Activated T-helper 9 cell treated with anti-CD3 and anti-CD28 coated beads, Interleukin-2, amount 50 U/mL, for 16 hours (primary cell): ENCODE measurements at places on chromosomes 3 and 15.

GRCh38 chr3:9339761-9340471, 22.9 kb upstream of the THUMPD3 start:
- no peak for DNase-seq

DNA sequence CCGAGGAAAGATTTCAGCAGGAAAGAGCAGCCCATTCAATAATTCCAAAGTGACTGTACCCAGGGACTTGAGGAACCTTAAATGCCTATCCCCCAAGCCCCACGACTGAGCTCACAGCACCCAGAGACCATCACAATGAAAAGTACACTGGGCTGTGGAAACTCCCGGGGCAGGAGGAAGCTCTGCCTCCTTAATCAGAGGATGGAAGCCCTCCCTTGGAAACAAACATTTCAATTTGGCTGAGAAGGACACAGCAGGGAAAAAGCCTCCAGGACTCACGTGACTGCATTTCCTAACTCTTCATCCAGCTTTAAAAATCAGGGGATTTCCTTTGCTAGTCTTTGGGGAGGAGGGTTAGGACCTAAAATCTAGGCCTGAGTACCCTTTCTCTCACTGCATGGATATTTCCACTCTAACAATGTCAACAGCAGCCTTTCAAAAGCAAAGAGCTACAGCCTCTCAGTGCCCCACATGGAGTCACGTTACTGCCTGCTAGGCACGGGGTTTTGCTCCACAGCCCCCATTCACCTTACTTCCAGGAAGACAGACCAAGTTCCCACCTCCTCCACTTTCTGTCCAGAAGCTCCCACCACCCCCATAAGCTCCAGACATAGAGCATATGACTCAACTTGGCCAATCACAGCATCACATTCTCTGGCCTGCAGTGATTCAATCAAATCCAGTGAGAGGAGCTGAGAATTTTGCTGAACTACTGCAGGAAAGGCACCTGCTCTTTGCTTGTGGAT, 68.9 kb upstream of the WNT5A start:
- no peak for DNase-seq

DNA sequence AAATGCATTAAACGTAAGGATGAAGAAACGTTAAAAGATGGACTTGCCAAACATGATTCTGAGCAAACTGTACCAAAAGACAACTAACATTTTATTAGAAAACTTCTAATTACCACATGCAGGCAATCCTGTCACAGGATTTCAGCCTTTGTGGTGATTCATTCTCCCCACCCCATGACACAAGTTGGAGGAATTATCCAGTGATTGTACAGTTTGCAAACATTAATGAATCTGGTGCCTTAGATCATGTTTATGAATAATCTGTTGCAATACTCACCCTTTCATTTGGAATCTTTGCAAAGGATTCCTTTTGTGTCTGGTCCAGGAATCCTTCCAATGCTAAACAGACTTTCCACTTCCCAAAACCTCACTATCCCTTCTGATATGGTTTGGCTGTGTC, 23.3 kb upstream of the ERC2 start:
- DNase-seq, result no peak

DNA sequence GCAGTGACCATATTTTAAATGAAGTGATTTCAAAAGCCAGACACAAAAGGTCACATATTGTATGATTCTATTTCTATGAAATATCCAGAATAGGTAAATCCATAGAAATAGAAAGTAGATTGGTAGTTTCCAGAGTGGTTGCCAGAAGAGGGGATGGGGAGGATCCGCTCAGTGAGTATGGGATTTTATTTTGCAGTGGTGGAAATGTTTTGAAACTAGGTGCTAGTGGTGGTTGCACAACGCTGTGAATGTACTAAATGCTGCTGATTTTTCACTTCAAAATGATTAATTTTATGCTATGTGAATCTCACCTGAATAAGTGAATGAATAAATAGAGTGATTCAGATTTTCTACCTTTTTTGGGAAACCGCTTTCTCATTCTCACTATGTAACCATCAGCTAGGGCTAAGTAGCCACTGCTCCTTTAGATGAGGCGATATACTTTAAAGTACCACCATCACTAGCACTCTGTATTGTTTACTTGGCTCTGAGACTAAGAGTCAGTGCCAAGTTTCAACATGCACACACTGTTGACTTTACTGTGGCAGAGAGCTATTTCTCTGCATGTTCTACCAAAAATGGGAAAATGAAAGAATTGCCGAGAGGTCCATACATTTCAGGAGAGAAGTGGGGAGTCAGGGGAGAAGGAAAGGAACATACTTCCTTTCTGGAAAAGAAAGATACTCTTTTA, 90.7 kb upstream of the GOLIM4 start:
- DNase-seq, result no peak

DNA sequence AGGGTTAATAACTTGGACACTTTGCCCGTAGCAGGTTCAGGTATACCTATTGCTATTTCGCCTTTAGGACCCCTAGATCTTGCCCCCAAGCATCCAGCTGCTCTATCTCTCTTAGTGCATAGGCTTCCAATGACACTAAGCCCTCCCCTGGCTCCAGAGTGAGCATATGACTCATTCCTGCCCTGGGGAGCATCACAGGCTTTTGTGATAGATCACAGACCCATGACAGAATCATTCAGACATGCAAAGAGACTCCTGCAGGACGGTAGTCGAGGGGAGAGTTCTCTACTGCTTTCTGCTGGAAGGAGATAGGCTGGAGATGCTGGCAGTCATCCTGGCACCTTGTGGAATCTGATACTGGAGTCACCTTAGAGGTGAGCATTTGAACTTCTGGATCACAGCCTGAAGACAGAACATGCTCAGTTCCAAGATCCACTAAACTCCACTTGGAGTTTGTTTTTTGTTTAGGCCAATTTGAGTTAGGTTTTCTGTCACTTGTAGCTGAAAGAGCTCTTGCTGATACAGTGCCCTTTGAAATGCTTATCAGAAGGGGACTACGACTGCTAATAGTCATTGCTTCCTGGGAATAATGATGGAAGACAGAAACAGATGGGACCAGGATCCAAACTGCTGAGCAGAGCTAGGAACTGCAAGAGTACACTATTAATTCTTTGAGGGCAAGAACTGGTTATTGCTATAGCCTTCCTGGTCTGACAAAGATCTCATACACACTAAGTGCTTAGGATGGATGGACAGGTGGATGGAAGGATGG, 11.0 kb downstream of the LYSMD2 start:
- peak; percentile 16 for DNase-seq

- no peak for DNase-seq
These were observed 468.0 kb upstream of the GBE1 start for GRCh38 chr3:82229397-82229796.

- DNase-seq, result no peak
These were observed 90.0 kb downstream of the FAM174B start for GRCh38 chr15:92565351-92566125.

GRCh38 chr15:61527836-61528580, 298.9 kb upstream of the RORA start:
- no peak for DNase-seq
